ENCODE measurements at places on chromosomes 3 and 15.

DNA sequence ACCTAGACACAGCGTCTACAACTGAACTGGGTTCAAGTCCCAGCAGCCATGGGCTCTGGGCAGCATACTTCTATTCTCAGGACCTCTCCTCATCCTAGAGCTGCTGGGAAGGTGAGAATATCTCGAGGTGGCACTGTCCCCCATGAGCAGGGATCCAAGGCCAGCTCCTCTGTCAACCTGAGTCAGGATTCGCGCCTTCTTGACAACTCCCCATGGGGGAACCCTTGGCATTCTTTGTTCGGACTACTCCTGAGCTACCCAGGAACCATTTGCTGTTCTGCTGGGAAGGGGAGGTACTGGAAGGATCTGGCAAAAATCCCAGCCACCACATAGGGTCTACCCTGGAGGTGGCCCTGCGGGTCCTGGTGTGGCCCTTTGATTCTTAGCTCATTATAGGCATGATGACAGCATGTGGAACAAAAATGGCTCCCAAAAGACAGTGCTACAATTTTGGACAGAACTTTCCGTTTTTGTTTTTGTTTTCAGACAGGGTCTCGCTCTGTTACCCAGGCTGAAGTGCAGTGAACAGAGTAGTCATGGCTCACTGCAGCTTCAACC, 22.3 kb downstream of the PLXNB1 start:
- no peak for DNase-seq

DNA sequence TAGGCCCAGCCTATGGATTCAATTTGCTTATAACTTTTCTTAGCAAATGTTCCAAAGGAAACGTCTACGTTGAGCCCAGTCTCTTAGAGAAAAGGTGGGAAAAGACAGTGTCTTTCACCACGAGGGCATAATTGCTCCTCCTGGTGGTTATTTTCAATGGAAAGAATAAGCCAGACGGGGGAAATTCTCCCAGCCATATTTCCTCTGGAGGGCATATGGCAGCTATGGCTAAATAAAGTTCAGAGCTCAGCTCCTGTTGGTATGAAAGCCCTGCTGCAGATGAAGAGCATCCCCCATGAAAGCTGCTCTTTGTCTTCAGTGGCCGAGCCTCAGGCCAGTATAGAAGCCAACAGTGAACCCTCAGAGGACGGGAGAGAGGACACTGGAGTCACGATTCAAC, 297.9 kb downstream of the RYR3 start:
- no peak for DNase-seq

- DNase-seq = no peak
These were observed 69.6 kb downstream of the ATP10A start for GRCh38 chr15:25793354-25794050.

DNA sequence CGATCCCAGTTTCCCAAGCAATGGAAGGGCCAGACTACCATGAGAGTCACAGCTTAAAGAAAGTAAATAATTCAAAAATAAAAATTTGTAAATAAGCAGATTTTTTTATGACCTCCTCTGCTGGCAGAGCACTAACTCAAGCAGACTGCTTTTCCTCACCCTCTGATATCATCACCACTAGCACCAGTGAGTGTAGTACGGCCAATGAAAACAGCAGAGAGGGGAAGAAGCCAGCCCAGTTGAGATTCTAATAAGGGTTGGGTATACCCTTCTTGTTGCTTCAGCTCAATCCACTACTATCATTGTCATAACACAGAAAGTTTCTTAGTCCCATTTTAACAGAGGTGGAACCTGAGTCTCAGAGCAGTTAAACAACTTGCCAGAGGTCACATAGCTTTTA, 193.1 kb downstream of the ERC2 start:
- DNase-seq = no peak

DNA sequence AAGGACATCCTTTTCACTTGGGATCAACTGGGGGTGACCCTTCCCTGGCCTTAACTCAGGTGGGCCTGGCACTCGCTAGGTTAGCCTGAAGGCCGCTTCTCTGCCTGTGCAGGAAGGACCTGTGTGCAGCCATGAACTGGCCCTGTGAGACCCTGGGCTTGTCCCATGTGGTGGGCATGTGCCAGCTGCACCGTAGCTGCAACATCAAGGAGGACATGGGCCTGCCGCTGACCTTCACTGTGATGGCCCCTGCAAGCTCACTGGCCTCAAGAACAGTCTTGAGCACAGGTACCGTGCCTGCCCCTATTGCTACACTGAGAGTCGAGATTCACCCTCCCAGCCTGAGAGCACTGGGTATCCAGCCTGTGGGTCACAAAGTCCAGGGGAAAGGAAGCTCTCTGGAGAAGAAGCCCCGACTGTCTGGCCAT, 43.0 kb downstream of the SAXO2 start:
- no peak for DNase-seq

- no peak for DNase-seq
These were observed 27.1 kb downstream of the GOLGB1 start for GRCh38 chr3:121722411-121722810.

DNA sequence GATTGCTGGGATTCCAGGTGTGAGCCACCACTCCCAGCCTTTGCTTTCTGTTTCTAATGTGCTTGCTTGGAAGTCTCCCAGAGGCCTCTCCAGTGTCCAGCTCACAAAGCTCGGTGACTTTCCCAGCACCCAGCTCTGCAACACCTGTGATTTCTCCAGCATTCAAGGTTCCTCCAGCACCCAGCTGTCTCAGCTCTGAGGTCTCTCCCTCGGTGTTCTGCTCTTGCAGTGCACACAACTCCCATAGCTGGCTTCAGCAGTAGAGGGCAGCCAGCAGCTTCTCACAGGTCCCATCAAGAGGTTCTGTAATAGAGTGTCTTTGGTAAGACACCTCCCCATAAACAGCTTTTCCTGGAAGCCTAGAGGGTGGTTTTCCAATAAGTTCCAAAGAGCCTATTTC, 75.1 kb downstream of the GRM7 start:
- DNase-seq = no peak

DNA sequence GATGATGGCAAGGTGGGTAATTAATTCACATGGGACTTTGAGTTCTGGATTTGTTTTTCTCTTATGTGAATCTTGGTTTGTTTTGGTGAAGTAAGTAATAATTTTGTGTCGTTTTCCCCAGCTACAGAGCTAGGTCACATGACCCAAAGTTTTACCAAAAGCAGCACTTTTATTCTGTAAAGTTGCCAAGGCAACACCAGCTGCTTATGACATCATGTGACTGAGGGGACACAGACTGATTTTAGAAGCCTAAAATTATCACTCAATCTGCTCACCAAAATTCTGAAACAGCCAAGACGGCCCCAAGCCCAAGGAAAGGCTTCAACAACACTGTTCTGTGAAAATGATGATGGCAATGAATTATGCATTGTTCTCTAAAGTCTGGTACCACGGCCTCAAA, 63.9 kb downstream of the MEX3B start:
- no peak for DNase-seq

DNA sequence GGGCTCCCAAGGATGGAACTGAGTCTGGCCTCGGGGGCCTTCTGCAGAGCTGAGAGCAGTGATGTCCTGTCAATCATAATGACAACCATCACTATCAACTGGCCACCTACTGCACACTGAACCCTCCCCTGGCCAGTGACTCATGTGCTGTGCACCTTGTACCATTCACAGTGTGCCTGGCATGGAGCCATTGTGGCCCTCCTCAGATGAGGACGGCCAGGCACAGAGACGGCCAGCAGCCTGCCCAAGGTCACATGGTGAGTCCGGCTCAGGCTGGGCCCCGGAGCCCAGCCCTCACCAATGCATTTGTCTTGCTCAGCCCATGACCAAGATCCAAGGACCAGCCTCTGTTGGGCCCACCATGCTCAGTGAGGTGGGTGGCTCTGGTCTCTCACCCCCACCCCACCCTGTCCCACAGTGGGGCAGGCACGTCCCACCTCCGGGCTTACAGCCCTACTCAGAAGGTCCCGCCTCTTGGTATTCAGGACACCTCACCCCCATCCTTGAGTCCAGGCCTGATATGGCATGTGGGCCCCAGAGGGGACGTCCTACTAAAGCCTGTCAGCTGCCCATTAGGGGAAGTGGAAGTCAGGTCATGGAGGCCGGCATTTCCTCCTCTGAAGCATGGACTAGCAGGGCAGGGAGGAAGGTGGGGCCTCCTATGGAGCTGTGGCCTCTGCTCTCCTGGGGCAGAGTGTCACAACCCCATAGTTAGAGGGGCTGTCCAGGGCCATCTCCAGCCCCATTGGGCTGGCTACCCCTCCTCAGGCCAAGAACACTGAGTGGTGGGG, 35.9 kb upstream of the TMEM115 start:
- no peak for DNase-seq

GRCh38 chr3:64684715-64685261, 3.0 kb downstream of the ADAMTS9 start:
- DNase-seq = no peak

GRCh38 chr3:22453906-22454535, 703.0 kb upstream of the ZNF385D start:
- DNase-seq = no peak

DNA sequence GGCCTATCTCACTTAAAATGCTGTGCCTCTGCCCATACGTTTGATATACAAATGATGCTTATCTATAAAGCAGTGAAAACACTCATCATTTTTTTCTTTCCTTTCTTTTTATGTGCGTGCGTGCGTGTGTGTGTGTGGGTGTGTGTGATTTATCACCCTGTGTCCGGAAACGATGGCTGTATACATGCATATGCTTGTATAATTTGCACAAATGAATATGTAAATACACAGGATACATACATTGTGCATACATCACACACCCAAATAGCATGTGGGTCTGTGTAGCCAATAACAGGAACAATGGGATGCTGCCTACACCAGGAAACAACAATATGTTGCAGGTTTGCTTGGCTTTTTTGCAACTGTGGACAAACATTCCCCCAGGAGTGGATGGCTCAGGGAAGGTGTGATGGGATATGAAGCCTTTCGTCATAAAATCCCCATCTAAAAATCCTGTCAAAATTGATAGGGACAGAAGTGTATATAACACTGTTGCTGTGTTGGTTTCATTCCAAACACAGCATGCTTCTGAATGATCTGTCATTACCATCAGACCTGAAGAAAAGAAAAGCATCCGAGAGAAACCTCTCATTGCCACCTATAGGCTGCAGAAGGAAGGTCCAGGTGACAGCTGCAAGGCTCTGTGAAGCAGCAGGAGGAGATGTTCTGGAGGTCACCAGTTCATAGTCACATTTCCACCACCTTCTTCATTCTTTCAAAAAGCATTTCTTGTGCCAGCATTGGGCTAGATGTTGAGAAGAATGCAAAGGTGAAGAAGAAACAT, 503.9 kb upstream of the NR2F2 start:
- peak; percentile 10 for DNase-seq

DNA sequence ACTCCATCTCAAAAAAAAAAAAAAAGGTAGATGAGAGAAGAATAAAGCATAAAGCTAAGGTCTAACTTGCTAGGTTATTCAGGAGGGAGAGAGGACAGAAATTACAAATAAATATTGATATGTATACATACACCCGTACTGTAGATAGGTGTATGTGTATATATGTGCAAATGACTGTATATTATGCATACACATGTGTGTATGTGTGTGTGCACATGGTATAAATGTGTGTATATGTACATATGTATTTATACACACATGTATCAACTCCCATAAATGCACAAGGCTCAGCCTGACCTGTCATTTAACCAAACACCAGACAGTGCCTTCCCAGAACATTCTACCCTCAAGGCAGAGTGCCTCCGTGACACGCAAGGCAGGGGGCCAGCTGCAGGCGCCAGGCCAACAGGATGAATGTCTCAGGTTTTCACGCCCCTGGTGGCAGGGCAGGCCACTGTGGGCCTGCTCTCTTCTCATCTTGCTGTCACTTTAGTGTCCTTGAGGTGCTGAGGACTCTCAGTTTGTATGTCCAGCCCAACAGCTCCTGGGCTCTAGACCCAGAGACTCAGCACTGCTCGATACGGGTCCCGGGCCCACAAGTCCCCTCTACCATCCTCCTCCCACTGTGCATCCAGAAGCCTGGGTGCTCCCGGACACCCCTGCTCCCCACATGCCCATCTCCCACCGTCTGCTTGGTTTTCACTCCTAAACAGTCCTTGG, 40.4 kb downstream of the TM2D3 start:
- no peak for DNase-seq

DNA sequence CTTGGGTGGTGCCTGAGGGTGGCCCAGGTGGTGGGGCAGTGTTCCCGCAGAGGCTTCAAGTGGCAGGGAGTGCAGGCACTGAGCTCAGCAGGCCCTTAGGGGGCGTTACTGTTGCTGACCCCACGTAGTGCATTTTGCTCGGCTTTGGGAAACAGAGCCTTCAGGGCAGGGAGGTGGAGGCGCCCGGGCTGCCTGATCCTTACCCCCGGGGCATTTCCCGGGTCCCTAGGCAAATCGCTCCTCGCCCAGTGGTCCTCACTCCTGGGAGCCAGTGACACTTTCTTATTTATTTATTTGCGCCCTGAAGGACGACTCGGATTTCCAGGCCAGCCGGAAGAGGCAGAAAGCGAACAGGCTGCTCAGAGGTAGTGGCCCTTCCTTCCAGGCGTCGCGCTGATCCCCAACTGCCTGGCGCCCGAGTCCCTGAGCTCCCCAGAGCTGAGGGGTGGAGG, 10.1 kb upstream of the FOXB1 start:
- DNase-seq = no peak

GRCh38 chr15:69562116-69562515, 109.5 kb downstream of the RPLP1 start:
- no peak for DNase-seq
